ENCODE measurements at places on chromosomes 7 and 10. TPM values are rescaled to one million over a fixed set of nuclear protein-coding genes. Genes with fewer than 3 reads are reported as not detected.
A peak's percentile ranks its signal among the peaks of the same experiment; 100 is the strongest.

- no peaks in the 10 kb centered on the region for H3K36me3 ChIP-seq
- H3K27ac ChIP-seq: no peak overlapping the region
- H3K27me3 ChIP-seq: no peaks in the 10 kb centered on the region
- peaks cover 65% of the 10 kb centered on the region for H3K4me1 ChIP-seq
- H3K4me3 ChIP-seq: no peak overlapping the region
- no peak for DNase-seq
Observed at GRCh38 chr10:127153181-127153580, 43.2 kb downstream of the INSYN2A start.

DNA sequence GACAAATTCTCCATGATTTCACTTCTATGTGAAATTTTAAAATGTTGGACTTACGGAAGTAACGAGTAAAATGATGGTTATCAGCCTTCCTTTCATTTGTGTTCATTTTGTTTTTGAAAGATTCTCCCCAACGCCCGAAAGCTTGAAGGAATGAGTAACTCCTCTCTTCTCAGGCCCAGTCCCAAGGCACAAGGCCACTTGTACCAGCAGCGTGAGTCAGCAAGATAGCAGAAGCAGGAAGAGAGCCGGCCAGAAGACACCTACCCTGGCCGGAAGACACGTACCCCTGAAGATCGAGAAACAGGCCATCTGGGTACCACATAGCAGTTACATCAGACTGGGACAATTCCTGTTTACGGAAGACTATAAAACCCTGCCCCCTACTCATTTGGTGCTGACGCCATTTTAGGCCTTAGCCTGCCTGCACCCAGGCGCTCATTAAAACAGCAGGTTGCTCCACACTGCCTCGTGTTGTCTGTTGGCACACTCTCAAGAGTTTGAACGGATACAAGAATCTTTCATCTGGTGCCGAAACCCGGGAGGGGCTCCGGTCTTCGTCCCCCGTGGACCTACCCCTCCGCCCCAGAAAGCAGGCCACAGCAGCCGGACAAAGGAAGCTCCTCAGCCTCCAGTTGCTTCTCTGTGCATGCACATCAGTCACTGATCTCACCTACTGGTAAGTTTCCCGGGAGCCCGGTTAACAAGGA, 60.4 kb downstream of the LRRC17 start:
- no peaks in the 10 kb centered on the region for H3K27me3 ChIP-seq
- no peak overlapping the region for H3K4me3 ChIP-seq
- H3K27ac ChIP-seq: peak overlapping the region; percentile 48
- no peaks in the 10 kb centered on the region for H3K36me3 ChIP-seq
- H3K4me1 ChIP-seq: peaks cover 17% of the 10 kb centered on the region

GRCh38 chr10:99357691-99358090, 28.5 kb downstream of the CNNM1 start:
- no peak overlapping the region for H3K4me3 ChIP-seq
- no peak for DNase-seq
- peaks cover 16% of the 10 kb centered on the region for H3K27me3 ChIP-seq

- H3K4me1 ChIP-seq: peaks cover 7% of the 10 kb centered on the region
- no peak for DNase-seq
- H3K4me3 ChIP-seq: peak overlapping the region; percentile 97
Observed at GRCh38 chr10:50740293-50740648, 535 bp downstream of the ASAH2B start.

Gene AZGP1
- total RNA-seq: 2.7 TPM

GRCh38 chr10:122632031-122632430, 67.6 kb downstream of the C10orf120 start:
- no peaks in the 10 kb centered on the region for H3K27me3 ChIP-seq
- H3K36me3 ChIP-seq: no peaks in the 10 kb centered on the region
- peaks cover 6% of the 10 kb centered on the region for H3K4me1 ChIP-seq
- H3K27ac ChIP-seq: no peak overlapping the region

Gene GPR37
- 20.4 TPM for total RNA-seq

Gene TNS3
- 28.3 TPM for total RNA-seq

Gene ENO4
- 1.1 TPM for total RNA-seq

GRCh38 chr10:27485368-27485767, 18.7 kb upstream of the RAB18 start:
- DNase-seq: no peak
- no peaks in the 10 kb centered on the region for H3K4me1 ChIP-seq
- no peaks in the 10 kb centered on the region for H3K36me3 ChIP-seq
- H3K4me3 ChIP-seq: no peak overlapping the region
- no peak overlapping the region for H3K27ac ChIP-seq
- H3K27me3 ChIP-seq: no peaks in the 10 kb centered on the region

Gene FBXW4
- total RNA-seq: 47.9 TPM
